ENCODE measurements at places on chromosomes 1 and 21. TPM values are rescaled to one million over a fixed set of nuclear protein-coding genes. Genes with fewer than 3 reads are reported as not detected.
A peak's percentile ranks its signal among the peaks of the same experiment; 100 is the strongest.

GRCh38 chr1:211738691-211739301 is 63.4 kb upstream of the NEK2 start:
- no peaks in the 10 kb centered on the region for H3K4me1 ChIP-seq
- no peaks in the 10 kb centered on the region for H3K36me3 ChIP-seq
- H3K27me3 ChIP-seq = no peaks in the 10 kb centered on the region
- no peak for DNase-seq
- no peak overlapping the region for H3K4me3 ChIP-seq
- H3K27ac ChIP-seq = no peak overlapping the region

DNA sequence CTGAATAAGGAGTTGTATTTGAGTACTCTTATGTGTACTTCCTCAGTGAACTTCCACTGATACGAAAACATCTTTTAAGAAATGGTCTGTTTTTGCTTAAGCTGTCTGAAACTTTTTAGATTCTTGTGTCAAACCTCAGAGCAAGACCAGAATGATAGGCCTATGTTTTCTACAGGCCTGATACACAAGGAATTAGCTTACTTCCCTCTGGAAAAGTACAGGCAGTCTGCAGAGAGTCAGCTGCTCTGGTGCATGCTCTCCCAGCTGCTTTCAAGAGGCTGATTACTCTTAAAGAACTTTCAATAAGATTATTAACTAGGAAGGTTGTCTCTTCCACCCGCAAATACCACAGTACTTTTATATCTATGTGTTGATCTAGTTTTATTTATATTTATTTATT is 9.5 kb downstream of the SNX27 start:
- H3K4me3 ChIP-seq = no peak overlapping the region
- H3K4me1 ChIP-seq = peaks cover 5% of the 10 kb centered on the region
- no peak overlapping the region for H3K27ac ChIP-seq
- no peak for DNase-seq

DNA sequence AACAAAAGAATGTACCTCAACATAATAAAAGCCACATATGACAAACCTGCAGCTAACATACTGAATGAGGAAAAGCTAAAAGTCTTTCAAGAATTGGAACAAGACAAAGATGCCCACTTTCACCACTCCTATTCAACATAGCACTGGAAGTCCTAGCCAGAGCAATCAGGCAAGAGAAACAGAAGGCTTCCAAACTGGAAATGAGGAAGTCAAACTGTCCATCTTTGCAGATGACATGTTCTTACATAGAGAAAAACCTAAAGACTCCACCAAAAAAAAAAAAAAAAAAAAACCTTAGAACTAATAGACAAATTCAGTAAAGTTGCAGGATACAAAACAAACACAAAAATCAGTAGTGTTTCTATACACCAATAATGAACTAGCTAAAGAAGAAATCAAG is 20.2 kb downstream of the NSL1 start:
- H3K4me3 ChIP-seq = no peak overlapping the region
- no peaks in the 10 kb centered on the region for H3K27me3 ChIP-seq
- H3K36me3 ChIP-seq = peaks cover 6% of the 10 kb centered on the region
- no peak for DNase-seq
- H3K27ac ChIP-seq = no peak overlapping the region
- no peaks in the 10 kb centered on the region for H3K4me1 ChIP-seq

GRCh38 chr1:186681801-186682200 is 1.6 kb upstream of the PTGS2 start:
- H3K36me3 ChIP-seq = no peaks in the 10 kb centered on the region
- peak overlapping the region; percentile 66 for H3K4me3 ChIP-seq
- H3K27ac ChIP-seq = no peak overlapping the region
- no peak for DNase-seq

GRCh38 chr1:230778916-230779590 is 31.9 kb downstream of the CAPN9 start:
- no peaks in the 10 kb centered on the region for H3K27me3 ChIP-seq
- DNase-seq = no peak
- no peaks in the 10 kb centered on the region for H3K4me1 ChIP-seq
- no peak overlapping the region for H3K4me3 ChIP-seq
- H3K36me3 ChIP-seq = no peaks in the 10 kb centered on the region
- H3K27ac ChIP-seq = no peak overlapping the region

DNA sequence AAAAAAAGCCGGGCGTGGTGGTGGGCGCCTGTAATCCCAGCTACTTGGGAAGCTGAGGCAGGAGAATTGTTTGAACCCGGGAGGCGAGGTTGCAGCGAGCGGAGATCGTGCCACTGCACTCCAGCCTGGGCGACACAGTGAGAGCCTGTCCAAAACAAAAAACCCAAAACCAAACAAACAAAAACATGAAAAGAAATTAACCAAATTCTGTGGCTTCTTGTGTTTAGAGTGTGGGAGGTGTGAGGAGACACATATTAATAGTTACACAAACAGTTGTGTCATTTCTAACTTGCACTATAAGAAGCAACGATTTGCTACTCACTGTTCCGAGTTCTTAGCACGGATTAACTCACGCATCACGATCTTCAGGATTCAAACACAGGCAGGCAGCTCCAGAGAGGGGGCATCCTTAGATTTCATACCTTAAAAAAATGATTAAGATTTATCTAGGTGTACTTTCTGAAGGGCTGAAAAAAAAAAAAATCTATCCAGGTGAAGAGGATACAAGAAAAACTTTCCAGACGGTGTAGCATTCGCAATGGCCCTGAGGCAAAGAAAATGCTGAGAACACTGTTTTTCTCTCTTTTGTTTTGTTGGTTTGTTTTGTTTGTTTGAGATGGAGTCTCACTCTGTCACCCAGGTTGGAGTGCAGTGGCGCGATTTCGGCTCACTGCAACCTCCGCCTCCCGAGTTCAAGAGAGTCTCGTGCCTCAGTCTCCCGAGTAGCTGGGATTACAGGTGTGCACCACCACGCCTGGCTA is 713 bp upstream of the HMGCL start:
- no peaks in the 10 kb centered on the region for H3K36me3 ChIP-seq
- peak overlapping the region; percentile 77 for H3K4me3 ChIP-seq
- peak overlapping the region; percentile 97 for H3K27ac ChIP-seq
- no peak for DNase-seq

DNA sequence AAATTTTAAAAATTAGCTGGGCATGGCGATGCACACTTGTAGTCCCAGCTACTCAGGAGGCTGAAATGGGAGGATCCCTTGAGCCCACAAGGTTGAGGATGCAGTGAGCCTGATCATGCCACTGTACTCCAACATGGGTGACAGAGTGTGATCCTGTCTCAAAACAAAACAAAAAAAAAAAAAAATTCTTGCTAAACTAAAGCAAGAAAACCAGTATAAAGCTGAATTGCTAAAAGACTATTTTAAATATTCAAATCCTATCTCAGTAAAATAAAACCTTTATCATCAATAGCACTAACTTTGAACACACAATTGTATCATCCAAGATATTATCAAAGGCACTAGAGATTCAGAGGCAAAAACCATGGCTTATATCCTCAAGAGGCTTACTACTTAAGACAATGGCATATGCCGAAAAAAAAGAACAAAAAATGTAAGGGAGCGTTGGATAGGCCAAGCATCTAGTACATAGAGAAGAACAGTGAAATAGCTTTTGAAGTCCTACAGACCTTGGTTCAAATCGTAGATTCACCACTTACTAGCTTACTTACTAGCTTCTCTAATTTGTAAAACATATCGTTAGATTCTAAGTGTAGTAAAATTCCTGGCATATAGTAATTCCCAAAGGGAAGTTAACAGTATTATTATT is 3.6 kb downstream of the EPS15 start:
- peak overlapping the region; percentile 48 for H3K27ac ChIP-seq
- no peaks in the 10 kb centered on the region for H3K36me3 ChIP-seq
- peaks cover 38% of the 10 kb centered on the region for H3K4me1 ChIP-seq
- DNase-seq = no peak

DNA sequence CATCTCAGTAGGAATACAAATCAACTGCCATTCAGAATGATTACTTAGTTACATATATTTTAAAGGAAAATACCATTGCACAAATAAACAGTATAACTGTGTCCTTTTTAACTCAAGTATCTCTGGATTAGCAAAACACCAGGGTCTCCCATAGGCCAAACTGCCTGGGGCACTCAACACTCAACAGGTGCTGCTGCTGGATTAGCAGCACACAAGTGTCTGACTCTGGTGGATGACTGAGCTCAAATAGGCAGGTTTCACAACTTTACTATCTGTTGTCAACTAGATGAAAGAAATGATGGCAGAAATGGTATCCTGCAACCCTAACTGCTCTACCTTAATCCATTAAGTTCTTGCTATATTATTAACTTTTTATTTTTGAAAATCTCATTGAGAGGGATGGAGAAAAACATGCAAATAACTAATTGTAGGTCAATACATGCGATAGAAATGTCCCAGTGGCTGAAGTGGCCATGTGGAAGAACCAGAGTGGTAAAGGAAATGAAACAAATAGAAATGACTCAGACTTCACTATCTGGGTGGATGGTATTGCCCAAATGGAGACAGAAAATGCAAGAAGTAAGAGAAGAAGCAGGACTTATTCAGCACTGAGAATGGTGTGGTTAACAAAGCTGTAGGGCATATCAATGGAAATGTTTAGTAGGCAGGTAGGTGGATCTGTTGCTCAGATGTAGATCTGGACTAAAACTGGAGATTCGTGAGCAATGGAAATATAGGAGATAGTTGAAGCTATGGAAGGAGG is 90.8 kb upstream of the CCDC190 start:
- no peak overlapping the region for H3K27ac ChIP-seq
- no peaks in the 10 kb centered on the region for H3K27me3 ChIP-seq
- DNase-seq = no peak
- no peaks in the 10 kb centered on the region for H3K36me3 ChIP-seq
- H3K4me3 ChIP-seq = no peak overlapping the region

DNA sequence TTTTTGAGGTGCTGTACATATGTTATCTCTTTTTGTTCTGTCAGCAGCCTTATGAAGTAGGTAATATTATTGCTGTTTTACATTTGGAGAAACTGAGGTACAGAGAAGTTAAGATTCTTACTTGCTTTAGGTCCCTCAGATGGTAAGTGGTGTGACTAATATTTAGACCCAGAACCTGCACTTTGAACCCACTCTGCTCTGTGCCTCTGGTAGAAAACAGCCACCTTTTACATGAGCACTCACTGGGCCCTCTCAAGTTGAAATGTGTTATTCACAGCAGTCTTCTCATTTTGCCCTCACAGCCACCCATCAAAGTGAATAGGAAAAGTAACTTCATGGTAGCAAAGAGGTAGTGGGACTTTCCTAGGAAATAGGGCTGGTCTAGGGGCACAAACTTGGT is 4.7 kb downstream of the NSUN4 start:
- no peaks in the 10 kb centered on the region for H3K4me1 ChIP-seq
- no peak overlapping the region for H3K4me3 ChIP-seq
- H3K27ac ChIP-seq = no peak overlapping the region
- H3K36me3 ChIP-seq = peaks cover 55% of the 10 kb centered on the region
- H3K27me3 ChIP-seq = no peaks in the 10 kb centered on the region
- DNase-seq = no peak

- no peak for DNase-seq
- no peaks in the 10 kb centered on the region for H3K4me1 ChIP-seq
- H3K27me3 ChIP-seq = no peaks in the 10 kb centered on the region
- no peak overlapping the region for H3K27ac ChIP-seq
These were observed 59.3 kb downstream of the RIMS3 start for GRCh38 chr1:40606194-40606593.

DNA sequence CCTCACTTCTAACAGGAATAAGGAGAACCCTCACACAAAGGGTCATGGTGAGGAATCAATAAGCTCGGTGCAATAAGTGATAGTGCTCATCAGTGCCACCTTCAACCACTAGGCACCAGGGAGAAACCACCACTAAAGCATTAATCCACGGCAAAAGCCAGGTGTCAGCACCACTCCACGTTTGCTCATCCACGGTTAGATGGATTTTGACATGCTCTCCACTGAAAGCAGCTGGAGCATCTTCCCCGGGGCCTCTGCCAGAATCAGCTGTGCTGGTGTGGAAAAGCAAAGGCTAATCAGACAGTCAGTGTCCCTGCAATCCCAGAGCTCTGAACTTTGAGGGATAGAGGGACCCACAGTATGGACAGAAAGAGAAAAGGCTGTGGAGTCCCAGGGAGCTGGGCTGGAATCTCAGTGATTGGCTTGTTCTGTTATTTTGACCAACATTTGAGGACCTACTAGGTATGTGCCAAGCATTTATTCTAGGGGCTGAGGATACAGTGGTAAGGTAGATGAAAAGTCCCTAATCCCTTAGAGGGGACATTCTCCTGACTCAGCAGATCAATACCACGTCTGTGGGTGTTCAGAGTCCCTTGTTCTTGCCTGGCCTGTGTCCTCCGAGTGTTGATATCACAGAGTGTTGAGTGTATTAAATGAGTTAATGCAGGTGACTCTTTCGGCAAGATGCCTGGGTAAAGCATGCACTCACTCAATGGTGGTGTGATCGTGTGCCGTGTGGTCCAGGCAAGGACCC is 41.3 kb downstream of the FHAD1 start:
- H3K4me1 ChIP-seq = no peaks in the 10 kb centered on the region
- no peak for DNase-seq
- H3K36me3 ChIP-seq = no peaks in the 10 kb centered on the region
- H3K4me3 ChIP-seq = no peak overlapping the region
- H3K27me3 ChIP-seq = no peaks in the 10 kb centered on the region

GRCh38 chr1:205920861-205921569 is 22.2 kb downstream of the SLC26A9 start:
- no peak for DNase-seq
- H3K27me3 ChIP-seq = no peaks in the 10 kb centered on the region
- H3K36me3 ChIP-seq = no peaks in the 10 kb centered on the region

DNA sequence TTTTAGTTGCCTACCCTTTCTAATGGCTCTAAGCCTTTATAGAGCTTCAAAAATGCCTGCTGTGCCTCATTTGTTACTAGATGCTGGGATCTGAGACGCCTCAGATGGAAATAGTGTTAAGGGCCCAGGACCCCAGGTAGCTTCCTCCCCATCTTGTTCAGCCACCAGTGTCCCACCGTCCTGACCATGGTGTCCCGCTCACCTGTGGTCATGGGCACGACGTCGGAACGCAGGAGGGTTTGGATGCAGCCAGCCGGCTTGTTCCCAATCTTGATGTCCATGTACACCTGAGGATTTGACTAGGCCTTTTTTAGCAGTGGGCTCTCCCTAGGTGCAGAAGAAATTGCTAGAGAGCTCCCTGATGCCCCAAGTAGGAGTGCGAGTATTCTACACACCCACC is 31.1 kb downstream of the PABPC4 start:
- no peaks in the 10 kb centered on the region for H3K27me3 ChIP-seq
- no peak for DNase-seq
- H3K36me3 ChIP-seq = peaks cover 27% of the 10 kb centered on the region
- H3K4me3 ChIP-seq = no peak overlapping the region
- H3K4me1 ChIP-seq = no peaks in the 10 kb centered on the region

GRCh38 chr1:112358798-112359408 is 37.1 kb upstream of the CTTNBP2NL start:
- H3K4me3 ChIP-seq = no peak overlapping the region
- no peaks in the 10 kb centered on the region for H3K4me1 ChIP-seq
- H3K27me3 ChIP-seq = no peaks in the 10 kb centered on the region
- peak overlapping the region; percentile 86 for H3K27ac ChIP-seq
- peak; percentile 87 for DNase-seq
- no peaks in the 10 kb centered on the region for H3K36me3 ChIP-seq

GRCh38 chr1:245877976-245878375 is 629.1 kb downstream of the SMYD3 start:
- H3K36me3 ChIP-seq = no peaks in the 10 kb centered on the region
- H3K27me3 ChIP-seq = no peaks in the 10 kb centered on the region
- H3K4me1 ChIP-seq = no peaks in the 10 kb centered on the region
- H3K27ac ChIP-seq = no peak overlapping the region

Gene SPATA45
- total RNA-seq = not detected

Gene MAGI3
- 14.9 TPM for total RNA-seq

Gene NUP210L
- not detected for total RNA-seq

Gene KRTAP19-1
- not detected for total RNA-seq

Measured in ascending aorta (tissue), 2 donors.